Placental pericyte (primary cell): ENCODE measurements at places on chromosomes 11 and 22. TPM values are rescaled to one million over a fixed set of nuclear protein-coding genes. Genes with fewer than 3 reads are reported as not detected.

The ZNF214 gene
- 0.22 and 1.4 TPM in 2 replicates for total RNA-seq

The SLC25A18 gene
- under 0.01 TPM in 1 of 2 replicates, not detected in the other for total RNA-seq

The MS4A14 gene
- total RNA-seq: not detected in 2 replicates

The C11orf42 gene
- not detected in 2 replicates for total RNA-seq

The C11orf97 gene
- not detected in 2 replicates for total RNA-seq
